ENCODE measurements at places on chromosomes 5 and 9.
A peak's percentile ranks its signal among the peaks of the same experiment; 100 is the strongest.

DNA sequence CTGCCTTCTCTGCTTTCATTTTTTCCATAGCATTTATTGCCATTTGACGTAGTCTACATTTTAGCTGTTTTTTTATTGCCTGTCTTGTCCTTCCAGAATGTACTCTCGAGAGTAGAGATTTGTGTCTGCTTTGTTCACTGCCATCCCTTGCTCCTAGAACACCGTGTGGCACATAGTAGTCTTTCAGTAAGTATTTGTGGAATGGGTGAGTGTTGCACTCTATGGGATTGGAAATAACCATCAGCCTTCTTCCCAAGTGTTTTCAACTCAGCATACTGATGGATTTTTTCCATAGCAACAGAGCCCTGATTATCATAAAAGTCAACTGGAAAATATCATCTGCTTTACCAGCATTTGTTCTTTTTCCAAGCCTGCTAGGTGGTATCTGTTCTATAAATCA lies 462.6 kb downstream of the ENC1 start:
- no peak for DNase-seq

DNA sequence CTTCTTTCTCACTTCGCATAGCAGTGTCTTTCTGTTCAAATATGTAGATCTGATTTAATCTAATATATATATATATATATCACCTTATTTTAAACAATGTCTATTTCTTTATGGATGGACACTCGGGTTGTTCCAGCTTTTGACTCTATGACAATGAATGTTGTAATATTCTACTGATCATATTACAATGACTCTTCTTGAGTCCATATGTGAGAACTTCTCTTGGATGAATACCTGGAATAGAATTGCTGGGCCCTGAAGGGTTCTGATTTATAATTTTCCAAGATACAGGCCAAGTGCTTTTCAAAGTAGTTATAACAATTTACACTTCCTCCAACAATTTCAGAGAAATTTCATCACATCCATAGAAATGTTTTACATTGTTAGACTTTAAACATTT lies 28.8 kb downstream of the NTRK2 start:
- no peak for DNase-seq

GRCh38 chr5:65774346-65774745 lies 52.3 kb downstream of the NLN start:
- peak; percentile 4 for DNase-seq

GRCh38 chr9:124399323-124399967 lies 15.8 kb downstream of the PSMB7 start:
- no peak for DNase-seq

DNA sequence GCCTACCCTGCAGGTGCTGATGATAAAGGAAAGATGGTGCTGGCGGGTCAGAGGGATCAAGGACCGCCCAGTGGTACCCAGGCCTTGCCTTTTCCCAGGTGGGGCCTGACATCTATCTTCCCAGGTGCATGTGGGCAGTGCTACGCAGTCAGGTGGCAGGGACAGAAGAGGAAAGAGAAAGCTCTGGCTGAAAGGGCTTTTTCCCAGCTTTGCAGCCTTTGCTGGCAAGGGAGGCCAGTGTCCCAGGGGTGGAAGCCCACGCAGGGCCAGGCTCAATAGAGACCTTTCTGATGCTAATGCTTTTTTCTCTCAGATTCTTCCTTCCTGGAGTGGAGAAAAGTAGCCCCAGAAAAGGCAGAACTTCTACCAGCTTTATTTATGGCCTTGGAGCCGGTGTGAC lies 36.7 kb downstream of the FABP6 start:
- no peak for DNase-seq

- no peak for DNase-seq
These were observed 153.6 kb downstream of the RFK start for GRCh38 chr9:76240578-76240977.

- no peak for DNase-seq
These were observed 191.9 kb downstream of the ZSWIM6 start for GRCh38 chr5:61523997-61524396.

- no peak for DNase-seq
These were observed 37.0 kb upstream of the RPS23 start for GRCh38 chr5:82314964-82315758.

DNA sequence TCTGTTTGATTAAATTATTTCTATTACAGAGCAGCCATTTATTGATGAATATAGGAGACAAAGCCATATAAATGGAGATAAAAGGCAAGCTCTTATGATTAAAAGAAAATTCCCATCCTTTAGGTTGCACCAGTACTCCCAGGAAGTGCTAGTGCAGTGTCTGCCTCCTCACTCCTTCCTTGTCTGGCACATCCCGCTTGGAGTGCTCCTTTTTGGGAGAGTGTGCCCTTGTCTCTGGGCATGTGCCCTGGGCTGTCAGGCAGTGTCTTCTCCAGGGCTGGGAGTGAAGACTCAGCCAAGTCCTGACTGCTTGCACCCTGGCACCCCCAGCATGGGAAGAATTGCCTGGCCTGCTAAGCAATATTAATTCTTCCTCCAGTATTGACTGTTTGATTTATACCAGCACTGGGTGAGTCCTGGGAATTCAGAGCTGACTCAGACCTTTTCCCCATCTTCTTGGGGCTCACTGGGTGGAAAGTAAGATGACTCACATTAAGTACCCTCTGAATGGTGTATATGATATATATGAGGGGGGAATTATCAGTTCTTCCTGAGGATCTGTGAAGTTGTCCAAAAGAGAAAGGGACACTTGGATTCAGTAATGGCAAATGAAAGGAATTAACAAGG lies 62.1 kb downstream of the ZSWIM6 start:
- DNase-seq: no peak

DNA sequence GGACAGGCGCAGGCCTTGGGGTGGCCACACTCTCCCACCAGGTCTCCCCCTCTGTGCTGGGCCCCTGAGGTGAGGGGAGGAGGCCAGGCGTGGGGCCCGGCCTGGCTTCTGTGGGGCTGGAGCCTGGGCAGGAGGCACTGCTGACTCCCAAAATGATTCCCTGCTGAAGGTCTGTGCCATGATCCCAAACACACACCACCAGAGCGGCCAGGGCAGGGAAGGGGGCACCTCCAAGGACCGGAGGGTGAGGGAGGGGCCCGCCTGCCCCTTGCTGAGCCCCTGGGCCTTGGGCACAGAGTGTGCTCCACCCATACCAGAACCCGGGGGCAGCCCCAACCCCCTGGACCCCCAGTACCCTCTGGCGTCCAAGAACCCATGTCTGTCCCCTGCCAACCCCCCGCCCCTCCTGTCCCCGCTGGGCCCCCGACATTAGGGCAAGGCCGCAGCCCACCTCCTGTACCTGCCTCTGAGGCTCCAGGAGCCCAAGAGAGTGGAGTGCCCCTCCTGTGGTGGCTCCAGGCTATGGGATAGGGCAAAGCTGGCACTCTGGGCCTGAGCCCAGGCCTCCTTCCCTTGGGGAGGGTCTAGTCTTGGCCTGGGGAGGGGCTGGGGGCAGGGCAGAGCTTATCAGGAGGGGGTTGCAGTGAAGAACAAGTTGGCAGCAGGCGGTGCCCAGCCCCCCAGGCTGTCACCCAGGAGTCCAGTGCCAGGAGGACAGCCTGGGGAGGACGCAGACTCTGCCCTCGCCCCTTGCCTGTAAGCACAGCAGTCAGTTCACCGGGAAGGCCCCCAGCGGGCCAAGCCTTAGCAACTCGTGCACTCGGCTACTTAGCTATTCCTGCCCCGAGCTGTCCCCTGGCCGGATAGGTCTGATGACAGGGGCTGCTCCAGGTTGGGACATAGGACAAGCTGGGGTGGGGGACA lies 2.6 kb upstream of the EGFL7 start:
- DNase-seq: no peak

- DNase-seq: no peak
These were observed 142.6 kb downstream of the FAM114A2 start for GRCh38 chr5:153896117-153896516.

DNA sequence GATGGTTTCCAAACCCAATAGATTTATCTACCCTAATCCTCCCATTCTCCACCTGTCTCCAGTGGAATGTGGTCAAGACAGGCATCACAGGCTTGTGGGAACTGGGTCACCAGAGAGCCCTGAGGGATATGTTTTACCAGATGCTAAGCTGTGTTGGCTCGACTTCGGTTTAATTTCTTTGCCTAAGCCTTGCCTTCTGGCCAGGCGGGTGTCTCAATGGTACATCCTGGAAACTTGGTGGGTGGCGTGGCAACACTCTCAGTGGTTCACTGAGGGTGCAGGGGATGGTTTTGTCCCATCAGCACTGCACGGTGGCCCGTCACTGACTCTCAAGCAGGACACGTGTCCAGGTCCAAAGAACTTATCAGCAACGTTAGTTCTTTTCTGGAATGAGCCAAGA lies 192.2 kb downstream of the TENT4A start:
- no peak for DNase-seq

- DNase-seq: no peak
These were observed 40.1 kb downstream of the PCDHGC5 start for GRCh38 chr5:141529002-141529401.

- no peak for DNase-seq
These were observed 15.4 kb upstream of the SNX2 start for GRCh38 chr5:122759241-122760070.
